ENCODE measurements at places on chromosomes 4 and X. TPM values are rescaled to one million over a fixed set of nuclear protein-coding genes. Genes with fewer than 3 reads are reported as not detected.

Gene FGF13
- 32.9 TPM for polyA plus RNA-seq

Gene GPR34
- 10.5 TPM for polyA plus RNA-seq

Gene PLP1
- 32.0 TPM for polyA plus RNA-seq

Gene RNF150
- polyA plus RNA-seq, result 9.0 TPM

Gene CT47A1
- not detected for polyA plus RNA-seq

Gene BMP15
- polyA plus RNA-seq, result not detected

Gene SLC10A4
- 2.0 TPM for polyA plus RNA-seq

Gene CT55
- 0.06 TPM for polyA plus RNA-seq

Gene PPP2R2C
- 3.9 TPM for polyA plus RNA-seq
